ENCODE measurements at places on chromosomes 7 and 10.

GRCh38 chr7:151011097-151011409 lies 13.2 kb downstream of the ATG9B start:
- DNase-seq = no peak

DNA sequence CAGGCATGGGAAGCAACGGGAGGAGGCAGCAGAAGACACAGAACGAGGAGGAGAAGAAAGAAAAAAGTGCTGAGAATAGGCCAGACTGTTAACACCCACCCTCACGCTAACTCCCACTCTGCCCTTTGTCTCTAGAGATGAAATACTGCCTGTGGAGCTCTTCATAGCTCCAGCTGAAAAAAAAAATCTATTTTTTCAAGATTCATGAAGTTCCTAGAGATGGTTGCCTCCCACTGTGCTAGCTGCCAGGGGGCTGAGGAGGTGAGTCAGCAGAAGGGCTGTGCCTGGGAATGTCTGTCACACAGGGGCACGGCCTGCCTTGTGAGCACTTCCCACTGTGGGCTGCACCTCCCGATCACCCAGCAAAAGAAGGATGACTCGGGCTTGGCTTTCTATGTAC lies 144.5 kb downstream of the RNF216 start:
- DNase-seq = no peak

DNA sequence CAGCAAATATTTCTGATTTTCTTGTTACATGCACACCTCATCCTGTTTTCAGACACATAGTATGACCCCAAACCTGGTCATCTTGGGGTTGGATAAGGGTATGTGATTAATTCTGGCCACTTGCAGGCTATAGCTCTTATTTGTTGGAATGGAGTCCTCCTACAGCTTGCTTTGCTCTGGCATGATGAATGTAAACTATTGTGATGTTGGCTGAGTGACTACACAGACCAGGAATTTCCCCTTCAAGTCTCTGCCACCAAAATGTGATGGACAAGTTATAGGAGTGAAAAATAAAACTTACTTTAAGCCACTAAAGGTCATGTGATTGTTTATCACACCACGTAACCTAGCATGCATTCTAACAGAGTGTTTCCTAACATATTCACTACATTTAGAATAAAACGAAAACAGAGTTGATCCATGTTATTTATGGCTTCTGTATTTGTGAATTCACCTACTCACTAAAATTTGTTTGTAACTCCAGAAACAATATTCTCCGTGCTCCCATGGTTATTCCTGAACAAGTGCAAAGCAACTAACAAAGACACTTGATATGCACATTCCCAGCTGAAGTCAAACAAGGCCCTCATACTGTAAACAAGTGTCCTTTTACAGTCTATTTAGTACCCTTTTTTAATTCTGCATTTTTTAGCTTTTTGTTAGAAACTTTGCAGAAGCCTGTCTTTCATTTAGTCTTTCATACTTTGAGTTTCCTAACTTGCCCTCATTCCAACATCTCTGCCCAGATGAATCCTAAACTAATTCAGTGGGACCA lies 599.2 kb upstream of the PCDH15 start:
- DNase-seq = no peak

DNA sequence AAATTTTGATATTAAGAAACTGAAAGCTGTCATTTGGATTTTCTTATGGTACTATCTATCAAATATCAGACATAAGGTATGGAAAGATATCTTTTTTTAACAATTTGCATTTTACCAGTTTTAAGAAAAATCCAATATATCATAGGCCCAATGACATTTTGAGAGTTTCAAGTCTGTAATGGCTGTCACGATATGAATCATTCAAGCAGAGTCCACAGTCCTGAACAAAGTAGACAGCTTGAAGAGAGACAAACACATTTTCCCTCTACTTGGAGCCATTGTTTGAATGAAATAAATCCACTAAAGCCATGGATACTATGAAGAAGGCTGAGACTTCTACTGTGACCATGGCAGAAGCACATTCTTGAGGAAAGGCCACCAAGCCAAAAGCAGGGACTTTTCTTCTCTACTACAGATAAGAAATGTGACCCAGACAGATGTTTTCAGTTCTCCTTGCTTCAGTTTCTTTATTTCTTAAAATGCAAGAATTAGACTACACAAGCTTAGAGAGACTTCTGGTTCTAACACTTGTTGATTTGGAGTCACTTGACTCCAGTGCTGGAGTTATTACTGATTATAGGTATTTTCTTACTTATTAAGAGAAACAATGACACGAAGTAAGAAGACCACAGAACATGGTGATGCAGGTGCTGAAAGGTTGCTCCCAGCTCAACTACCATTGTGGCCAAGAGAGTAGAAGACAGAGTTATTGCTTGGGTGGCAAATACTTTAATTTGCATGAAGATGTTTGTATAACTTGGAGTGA lies 429.1 kb downstream of the KIF20B start:
- DNase-seq = no peak

DNA sequence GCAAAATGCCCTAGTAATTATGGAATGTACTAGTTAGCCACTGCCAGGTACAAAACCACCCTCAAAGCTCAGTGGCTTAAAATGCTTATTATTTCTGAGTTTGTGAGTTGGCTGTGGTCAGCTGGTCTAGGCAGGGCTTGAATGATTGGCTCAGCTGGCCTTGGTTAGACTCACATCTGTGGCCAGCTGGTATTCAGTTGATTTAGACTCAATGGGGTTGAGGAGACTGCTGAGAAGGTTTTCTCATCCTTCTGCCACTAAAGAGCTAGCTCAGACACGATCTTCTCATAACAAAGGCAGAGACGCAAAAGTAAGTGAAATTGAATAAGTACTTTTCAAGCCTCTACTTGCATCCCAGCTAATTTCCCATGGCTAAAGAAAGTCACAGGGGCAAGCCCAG lies 57.1 kb upstream of the CYP2C18 start:
- no peak for DNase-seq

DNA sequence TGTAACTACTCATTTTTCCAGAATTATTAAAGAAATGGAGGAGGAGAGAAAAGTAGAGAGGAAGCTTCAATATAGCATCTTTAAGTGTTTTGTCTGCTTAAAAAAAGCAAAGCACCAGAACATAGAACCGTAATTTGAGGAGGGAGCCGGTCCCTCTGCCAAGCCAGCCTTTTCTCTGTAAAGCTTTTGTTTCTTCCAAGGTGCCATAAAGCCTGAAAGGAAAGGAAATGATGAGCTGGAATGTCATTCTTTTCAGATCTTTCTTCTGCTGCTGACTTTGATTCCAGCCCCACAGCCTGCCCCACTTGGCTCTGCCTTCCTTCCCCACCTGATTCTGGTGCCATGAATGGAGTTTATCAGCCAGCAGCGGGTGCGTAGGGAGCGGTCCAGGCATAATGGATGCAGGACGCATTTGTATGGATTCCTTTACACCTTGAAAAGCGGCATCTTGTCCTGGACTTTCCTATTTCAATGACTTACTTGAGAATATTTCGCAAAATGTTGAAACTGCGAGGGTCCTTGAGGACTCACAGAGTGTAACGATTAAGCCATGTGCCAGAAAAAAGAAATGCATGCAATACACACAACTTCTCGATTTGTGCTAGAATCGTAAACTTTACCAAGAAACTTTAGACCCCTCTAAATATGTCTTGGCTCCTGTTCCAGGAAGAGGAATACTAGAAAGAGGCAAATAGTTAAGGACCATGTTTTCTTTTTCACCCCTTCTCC lies 569.5 kb upstream of the MGMT start:
- no peak for DNase-seq

- DNase-seq = no peak
These were observed 99.6 kb downstream of the ZMYND11 start for GRCh38 chr10:234708-235406.

GRCh38 chr10:22832851-22833250 lies 95.0 kb upstream of the ARMC3 start:
- no peak for DNase-seq

DNA sequence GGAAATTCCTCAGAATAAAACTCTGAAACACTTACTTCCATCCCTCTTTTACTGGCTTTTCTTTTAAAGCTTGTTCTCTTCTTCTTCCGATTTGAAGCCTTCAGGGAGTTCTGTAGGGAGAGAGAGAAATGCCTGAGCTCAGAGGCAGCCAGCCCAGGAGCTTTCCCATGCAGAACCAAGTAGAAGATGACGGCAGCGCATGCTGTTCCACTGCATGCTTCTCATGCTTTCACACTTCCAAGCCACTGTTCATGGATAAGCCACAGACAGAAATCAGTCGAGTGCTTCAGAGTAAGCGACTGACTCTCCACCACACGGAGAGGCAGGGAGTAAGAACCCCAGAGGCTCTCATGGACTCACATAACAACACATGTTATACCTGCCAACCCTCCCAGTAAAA lies 237.3 kb downstream of the DGKI start:
- no peak for DNase-seq

GRCh38 chr10:87827681-87828080 lies 9.7 kb upstream of the ATAD1 start:
- no peak for DNase-seq

GRCh38 chr10:130740915-130741750 lies 570.4 kb downstream of the TCERG1L start:
- no peak for DNase-seq

- no peak for DNase-seq
These were observed 6.2 kb downstream of the TACR2 start for GRCh38 chr10:69410487-69410886.

- no peak for DNase-seq
These were observed 140.6 kb downstream of the JCAD start for GRCh38 chr10:29918623-29919400.

DNA sequence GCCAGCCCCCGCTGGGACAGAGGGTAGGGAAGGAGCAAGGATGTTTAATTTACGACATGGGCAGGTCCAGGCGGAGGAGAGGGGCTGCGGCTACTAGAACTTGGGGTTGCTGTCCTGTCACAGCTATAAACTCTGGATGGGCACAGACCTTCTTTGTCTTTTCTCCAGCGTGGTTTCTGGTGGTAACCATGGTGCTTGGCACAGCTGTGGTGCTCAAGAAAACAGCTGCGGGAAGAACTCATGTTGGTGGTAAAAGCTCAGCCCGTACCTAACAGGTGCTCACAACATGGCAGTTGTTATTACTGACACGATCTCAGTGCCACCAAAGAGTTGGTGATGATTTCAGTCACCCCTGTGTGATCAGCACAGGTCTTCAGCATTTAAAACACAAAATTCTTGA lies 13.8 kb downstream of the BAIAP2L1 start:
- DNase-seq = no peak

DNA sequence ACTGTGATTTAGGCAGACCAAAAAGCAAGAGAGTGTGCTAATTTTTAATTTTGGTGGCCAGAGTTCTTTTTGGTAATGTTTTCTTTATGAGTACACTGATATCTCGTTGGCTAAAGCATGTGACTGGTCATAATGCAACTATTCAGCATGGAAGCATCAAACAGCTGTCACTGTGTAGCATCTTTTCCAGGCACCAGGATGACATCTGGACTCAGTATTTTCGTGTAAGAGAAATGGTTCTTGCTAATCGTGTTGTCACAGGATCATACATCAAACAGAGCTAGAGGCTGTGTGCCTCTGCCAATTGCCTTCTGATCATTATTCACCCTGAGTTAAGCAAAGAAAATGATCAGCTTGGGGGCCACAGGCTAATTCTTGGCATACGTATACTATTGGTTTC lies 118.9 kb downstream of the SND1 start:
- no peak for DNase-seq

DNA sequence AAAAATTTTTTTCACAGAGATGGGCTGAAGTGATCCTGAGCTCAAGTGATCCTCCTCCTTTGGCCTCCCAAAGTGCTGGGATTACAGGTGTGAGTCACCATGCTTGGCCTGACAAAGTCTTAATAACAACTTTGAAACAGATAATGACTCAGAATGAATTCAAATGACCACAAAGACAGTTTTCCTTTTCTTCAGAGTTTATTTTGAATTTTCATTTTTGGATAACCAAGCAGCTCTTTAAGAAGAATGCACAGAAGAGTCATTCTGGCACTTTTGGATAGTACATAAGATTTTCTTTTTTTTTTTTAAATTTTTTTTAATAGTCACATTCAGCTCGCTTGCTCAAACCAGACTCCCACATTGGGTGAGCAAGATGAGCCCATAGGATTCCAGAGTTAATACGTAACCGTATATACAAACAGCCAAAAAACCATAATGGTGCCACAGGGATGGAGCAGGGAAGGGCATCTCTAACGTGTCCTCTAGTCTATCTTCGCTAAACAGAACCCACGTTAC lies 43.0 kb upstream of the NMT2 start:
- no peak for DNase-seq

DNA sequence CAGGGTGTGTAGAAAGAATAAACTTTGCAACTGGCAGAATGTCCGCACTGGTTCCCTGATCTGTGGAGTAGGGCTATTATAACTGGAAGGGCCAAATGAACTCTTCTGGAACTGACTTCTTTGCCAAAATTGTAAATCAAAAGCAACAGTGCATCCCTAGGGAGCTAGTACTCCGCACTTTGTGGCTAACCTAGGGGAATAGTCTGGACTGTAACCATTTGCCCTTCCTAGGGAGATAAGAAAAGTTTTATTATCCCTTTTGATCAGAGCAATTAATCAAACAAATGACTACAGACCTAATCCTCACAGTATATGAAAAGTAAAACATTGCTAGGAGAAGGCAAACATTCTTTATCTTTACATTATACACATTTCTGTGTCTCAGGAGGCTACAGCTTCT lies 45.5 kb upstream of the STEAP1B start:
- DNase-seq = no peak

- no peak for DNase-seq
These were observed 34.4 kb downstream of the CALD1 start for GRCh38 chr7:134813663-134814396.

- no peak for DNase-seq
These were observed 7.1 kb downstream of the MMRN2 start for GRCh38 chr10:86950349-86950748.

GRCh38 chr7:52684388-52684787 lies 351.0 kb upstream of the POM121L12 start:
- DNase-seq = no peak

DNA sequence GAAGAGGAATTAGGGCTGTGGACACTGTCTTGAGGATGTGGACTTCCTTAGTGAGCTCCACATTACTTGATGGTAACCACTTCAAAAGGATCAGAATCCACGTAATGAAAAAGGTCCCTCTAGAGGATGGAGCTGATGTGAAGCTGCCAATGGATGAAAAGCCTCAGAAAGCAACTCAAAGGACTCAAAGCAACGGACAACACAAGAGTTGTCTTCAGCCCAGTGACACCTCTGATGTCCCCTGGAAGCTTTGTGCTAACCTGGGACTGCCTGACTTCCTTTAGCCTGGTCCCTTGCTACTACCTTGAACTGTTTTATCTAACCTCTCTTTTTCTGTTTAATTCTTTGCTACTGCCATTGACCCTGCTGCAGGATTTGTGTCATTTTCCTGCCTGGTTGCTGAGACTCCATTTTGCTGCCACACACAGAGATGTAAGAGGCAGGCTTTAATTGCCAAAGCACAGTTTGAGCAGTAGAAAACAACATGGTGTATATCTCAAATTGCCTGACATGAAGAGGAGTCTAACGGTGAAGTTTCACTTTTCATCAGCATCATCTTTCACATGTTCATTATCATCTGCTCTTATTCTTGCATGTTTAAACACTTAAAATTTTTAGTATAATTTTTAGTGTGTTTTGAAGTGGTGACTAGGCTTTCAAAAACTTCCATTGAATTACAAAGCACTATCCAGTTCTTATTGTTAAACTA lies 11.1 kb upstream of the SGCE start:
- DNase-seq = no peak

GRCh38 chr10:34305189-34305588 lies 509.9 kb downstream of the PARD3 start:
- DNase-seq = no peak
